ENCODE measurements at places on chromosomes 13 and 19.

- peak; percentile 65 for DNase-seq
Measured at GRCh38 chr19:12293777-12294248, 870 bp downstream of the ZNF44 start.

DNA sequence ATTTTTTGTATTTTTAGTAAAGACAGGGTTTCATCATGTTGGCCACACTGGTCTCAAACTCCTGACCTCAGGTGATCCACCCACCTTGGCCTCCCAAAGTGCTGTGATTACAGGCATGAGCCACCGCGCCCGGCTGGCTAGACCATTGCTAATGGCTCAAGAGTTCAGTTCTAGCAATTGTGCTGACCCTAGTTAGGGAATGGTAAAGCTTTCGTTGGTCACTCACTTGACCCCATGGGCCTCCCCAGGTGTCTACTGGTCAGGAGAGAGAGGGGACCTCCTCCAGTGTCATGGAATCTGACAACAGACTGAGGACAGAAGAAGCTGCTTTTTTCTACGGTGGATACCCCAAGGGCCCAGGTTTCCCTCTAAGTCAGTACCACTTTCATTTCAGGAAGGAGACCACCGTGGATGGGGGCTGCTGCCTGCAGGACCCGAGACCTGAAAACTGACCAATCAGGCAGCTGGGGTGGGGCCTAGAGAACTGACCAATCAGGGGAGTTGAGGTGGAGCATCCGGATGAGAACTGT lies 575 bp upstream of the ZNF556 start:
- no peak for DNase-seq

GRCh38 chr13:99614465-99614885 lies 113.2 kb downstream of the TM9SF2 start:
- DNase-seq: peak; percentile 73

- DNase-seq: no peak
Measured at GRCh38 chr13:46015366-46015765, 37.2 kb downstream of the ZC3H13 start.

GRCh38 chr13:67061750-67062149 lies 168.4 kb downstream of the PCDH9 start:
- DNase-seq: no peak

- no peak for DNase-seq
Measured at GRCh38 chr19:17840019-17840418, 7.8 kb downstream of the JAK3 start.

- DNase-seq: no peak
Measured at GRCh38 chr19:47885067-47885463, 1.1 kb downstream of the SULT2A1 start.

DNA sequence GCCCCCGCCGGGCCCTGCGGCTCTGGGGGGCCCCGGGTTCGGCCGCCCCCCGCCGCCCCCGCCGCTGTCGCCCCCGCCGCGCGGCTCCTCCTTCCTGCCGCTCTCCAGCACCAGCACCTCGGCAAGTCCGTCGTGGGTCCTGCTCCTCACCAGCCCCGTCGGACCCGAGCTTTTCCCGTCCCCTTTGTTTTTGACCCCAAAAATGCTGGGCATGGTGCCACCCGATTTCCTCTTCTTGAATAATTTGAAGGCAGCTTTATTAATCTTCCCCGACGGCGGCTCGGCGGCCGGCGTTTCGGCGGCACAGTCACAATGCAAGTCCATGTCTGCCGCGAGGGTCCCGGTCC lies 945 bp downstream of the AMER2 start:
- DNase-seq: no peak

GRCh38 chr13:48621056-48621455 lies 32.7 kb upstream of the CYSLTR2 start:
- no peak for DNase-seq

GRCh38 chr13:30319655-30320054 lies 12.3 kb upstream of the KATNAL1 start:
- DNase-seq: no peak

DNA sequence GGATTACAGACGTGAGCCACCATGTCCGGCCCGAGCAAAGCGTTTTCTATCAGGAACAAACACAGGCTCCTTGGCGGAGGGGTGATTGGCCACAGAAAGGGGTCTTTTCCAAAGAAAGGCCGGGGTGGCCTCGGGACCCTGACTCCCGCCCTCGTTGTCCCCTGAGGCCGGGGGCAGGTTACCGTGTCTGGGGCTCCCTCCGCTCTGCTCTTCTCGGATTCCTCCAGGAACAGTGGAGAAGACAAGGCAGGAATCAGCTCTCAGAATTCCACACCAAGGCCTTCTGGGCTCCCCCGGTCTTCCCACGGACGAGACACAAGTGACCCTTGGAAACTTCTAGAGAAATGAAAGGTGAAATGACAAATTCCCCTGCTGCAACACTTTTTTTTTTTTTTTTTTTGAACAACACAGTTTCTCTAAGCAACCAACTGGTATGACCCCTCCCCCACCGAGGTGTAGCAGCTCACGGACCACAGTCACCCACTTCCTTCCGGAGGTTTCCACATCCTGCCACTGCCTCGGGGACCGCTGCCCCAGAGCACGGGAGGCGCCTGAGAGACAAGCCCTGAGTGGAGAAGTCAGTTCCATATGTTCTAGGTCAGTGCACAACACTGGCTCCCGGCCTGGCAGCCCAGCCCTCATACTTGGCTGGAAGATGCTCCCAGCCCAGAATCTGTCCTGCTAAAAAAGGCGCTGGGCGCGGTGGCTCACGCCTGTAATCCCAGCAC lies 11.0 kb downstream of the MOB3A start:
- peak; percentile 84 for DNase-seq

DNA sequence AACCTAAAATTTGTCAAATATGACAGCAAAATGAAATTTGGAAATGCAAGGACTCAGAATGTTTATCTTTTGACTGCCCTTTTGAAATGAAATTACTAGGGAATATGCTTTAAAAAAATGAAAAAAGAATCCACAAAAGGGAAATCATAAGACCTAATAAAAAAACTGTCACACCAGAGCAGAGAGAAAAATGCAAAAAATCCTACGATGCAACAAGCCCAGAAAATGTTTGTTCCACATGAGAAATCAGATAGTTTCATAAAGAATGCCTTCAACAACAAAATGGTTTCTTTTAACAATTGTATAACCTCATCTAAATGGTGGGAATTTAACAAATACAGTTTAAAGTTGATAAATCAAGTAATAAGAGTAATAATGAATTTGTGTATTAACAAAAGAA lies 8.0 kb downstream of the LPAR6 start:
- DNase-seq: no peak

- no peak for DNase-seq
Measured at GRCh38 chr19:32038021-32038920, 307.1 kb upstream of the ZNF507 start.

DNA sequence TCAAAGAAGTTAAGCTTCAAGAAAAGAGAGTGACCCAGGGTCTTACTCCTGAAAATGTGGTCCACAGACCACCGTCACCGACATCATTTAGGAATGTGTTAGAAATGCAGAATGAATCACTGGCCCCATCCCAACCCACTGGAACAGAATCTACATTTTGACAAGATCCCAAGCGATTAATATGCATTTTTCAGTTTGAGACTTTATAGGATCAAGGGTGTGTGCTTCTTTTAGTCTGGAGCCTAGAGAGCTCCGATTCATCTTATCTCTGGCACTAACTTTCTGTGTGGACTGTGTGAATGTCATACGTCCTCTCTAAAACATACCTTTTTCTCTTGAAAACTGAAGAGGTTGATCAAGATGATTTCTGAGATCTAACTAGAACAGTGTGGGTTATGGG lies 484.8 kb downstream of the MYO16 start:
- no peak for DNase-seq

DNA sequence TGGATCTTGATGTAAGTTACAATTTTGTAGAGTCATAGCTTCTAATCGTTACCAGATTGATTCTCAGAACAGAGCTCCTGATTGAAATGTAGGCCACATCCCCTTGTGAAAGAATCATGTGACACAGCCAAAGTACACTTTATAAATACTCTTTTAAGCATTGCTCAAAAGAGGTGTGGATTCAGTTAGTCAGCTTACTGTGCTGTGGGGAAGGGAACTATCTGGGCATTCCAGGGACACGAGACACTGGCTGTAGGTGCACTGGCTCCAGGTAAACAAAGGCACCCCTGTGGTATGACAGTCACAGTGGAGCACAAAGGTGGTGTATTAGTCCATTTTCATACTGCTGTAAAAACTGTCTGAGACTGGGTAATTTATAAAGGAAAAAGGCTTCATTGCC lies 222.8 kb downstream of the LIG4 start:
- no peak for DNase-seq

GRCh38 chr13:32002873-32003272 lies 28.7 kb upstream of the FRY start:
- no peak for DNase-seq

- DNase-seq: no peak
Measured at GRCh38 chr19:30428844-30429243, 56.7 kb downstream of the ZNF536 start.
